ENCODE measurements at places on chromosomes 7 and 10.

GRCh38 chr7:47103498-47104205 lies 478.3 kb downstream of the TNS3 start:
- DNase-seq: no peak

GRCh38 chr10:129004398-129004797 lies 462.6 kb upstream of the MGMT start:
- DNase-seq: no peak

DNA sequence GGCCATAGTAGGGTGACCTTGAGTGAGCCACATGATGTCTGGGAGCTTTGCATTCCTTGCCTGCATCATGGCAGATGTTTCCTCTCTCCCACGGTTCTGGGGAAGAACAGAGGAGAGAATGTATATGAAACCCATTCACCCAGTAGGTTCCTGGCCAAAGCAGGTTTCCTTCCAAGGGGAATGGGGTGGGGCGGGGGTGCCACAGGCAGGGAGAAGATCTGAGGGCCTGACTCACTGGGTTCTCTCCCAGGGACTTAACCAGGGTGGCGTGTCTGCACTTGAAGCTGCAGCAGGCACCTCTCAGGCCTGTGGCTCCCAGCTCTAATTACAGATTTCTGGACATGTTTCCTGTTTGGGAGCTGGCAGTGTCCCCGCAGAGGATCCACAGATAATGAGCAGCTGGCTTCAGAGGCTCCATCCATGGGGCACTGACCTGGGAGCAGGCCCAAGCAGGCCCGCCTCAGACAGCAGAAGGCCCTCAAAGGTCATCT lies 50.2 kb upstream of the ZMIZ1 start:
- DNase-seq: peak; percentile 5

DNA sequence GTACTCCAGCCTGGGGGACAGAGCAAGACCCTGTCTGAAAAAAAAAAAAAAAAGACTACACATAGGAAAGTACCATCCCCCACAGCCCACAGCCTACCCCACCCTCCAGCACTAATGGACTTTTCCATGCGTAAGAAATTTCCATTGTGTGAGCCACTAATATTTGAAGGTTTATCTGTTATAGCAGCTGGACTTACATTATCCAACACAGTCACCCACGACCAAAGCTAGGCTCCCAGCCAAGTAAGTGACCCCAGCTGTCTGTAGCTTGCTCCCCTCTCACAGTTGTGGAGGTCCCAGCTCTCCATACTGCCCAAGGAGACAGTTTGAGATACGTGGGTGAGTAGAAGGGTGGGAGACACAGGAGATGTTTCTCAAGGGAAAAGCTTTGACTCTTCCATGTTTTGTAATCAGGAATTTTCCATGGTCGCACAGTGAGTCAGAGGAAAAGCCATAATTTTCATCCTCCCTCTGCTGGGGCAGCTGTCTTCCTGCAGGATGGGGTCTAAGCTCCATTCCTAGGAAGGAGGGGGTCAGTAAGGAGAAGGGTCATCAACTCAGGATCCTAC lies 57.4 kb downstream of the CAV1 start:
- DNase-seq: peak; percentile 72

All from HCEC 1CT (cell line).